ENCODE measurements at places on chromosomes 7 and 10.

GRCh38 chr10:25112016-25112415 lies 62.8 kb upstream of the GPR158 start:
- no peak for ATAC-seq

DNA sequence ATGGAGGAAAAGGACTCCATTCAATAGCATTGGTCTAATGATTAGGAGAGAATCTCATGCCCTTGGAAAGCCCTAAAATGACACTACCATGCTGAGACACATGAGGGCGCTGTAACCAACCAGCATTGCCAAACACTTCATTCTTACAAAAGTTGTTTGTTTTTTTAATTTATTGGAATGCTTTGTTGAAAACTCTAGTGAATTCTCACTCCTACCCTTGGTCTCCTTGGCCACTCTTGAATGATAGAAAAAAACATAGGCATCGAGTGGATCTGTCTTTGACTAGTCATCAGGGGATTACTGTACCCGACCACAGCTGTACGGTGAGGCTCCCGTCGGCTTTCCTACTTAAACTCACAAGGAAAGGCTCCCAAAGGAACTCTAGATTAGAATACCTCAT lies 29.3 kb upstream of the ADD3 start:
- no peak for ATAC-seq

GRCh38 chr10:110378533-110379108 lies 73.9 kb upstream of the SMNDC1 start:
- ATAC-seq, result no peak

- ATAC-seq, result no peak
Measured at GRCh38 chr7:113404245-113404644, 285.9 kb upstream of the SMIM30 start.

DNA sequence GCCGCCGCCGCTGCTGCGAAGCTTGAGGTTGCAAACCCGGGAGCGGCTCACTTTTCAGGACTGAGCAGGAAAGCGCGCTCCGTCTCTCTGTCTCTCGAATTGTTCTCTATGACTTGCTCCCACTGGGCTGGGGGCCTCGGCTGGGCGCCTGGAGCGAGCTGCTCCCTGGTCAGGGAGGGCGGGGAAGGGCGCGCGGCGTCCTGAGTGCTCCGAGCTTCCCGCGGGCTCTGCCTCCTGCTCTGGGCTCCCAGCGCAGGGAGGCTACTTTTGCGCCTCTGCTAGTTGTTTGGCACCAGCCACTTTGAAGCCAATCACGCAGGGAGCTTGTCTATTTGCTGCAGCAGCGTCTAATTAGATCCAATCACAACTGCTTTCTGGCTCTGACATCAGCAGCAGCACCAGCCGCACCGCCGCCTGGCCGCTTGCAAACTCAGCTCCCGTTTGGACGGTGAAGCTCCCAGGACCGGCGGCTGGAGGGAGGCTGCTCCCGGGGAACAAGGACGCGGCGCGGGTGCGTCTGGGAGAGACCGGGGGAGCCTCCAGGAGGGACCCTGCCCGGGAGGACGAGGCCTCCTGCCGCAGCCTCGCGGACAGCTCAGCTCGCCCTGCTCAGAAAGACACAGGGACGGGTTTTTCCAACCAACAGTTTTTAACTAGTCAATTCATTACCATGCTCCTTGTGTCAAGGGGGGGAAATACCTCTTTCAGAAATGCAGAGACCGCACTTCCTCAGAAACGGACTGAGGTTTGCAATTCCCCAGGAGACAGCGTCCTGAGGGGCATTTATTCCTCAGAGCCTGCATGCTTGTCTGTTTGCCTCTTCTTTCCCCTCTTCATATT lies at the start of gene ADARB2:
Gene ADARB2 (minus strand): TSS at position 304 of the 840 bp plus-strand sequence.
- ATAC-seq, result peak; percentile 32

DNA sequence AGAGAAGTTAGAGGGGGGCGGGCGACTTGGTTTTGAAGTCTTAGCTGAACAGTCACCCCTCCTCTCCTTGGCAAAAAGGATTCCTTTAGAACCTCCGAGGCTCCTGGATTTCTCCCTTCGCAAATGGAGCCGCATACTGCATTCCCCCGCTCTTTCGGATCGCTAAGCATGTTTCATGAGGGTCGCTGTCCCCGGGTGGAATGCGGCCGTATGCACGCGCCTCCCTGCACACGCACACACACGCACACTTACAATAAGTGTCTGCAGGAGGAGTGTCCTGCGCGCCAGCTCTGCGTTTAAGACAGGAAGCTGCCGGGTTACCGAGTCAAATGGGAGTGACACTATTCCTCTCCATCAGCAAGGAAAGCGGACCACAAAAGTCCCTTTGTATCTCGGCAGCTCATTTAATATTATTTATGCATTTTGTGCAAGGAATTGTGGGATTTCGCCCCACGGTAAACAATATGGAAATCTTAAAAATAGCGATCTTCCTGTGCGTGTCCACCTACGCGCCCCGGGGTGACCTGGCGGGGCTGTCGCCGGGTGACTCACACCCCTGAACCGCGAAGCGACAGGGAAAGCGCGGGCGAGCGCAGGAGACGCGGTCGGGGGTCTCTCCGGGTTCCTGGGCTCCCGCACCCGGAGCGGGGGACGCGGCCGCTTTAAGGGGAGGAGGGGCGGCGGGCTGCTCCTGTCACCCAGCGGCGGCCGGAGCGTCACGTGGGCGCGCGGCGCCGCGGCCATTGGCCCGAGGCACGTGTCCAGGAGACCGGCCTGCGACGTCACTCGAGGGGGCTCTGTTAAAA lies 988 bp upstream of the EN2 start:
- peak; percentile 12 for ATAC-seq

GRCh38 chr10:71390921-71391690 lies 5.6 kb upstream of the CDH23 start:
- no peak for ATAC-seq

GRCh38 chr10:30103595-30104320 lies 44.4 kb upstream of the JCAD start:
- ATAC-seq, result no peak

DNA sequence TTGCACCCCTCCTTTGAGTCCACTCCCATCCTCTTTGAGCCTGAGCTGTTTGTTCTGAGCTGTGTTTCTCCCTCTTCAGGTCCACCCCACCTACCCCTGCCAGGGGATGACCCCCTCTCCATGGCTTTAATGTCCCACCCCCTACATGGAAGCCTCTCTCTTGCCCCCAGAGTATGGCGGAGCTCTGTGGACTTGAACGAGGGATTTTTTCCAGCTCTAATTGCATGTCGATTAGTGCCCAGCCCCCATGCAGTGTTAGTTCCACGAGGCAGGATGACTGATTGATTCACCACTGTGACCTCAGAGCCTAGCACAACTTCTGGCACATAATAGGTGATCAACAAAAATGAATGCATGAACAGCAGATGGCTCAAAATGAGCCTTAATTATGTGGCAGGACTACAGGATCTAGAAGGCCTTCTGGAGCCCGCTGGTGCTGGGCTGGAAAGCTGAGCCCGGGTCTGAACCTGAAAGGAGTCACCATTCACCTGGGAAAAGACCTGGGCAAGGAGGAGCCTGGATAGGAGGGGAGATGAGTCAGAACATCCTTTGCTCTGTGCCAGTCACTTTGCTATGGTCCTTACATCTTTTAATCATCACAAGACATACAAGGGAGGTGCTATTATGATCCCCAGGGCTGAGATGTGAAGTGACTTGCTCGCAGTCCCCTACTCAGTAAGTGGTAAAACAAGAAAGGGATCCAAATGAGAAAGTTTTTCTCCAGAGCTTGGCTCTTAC lies 17.1 kb upstream of the SLC18A2 start:
- ATAC-seq, result no peak

GRCh38 chr10:13795653-13796555 lies 209.1 kb downstream of the PRPF18 start:
- ATAC-seq, result no peak

DNA sequence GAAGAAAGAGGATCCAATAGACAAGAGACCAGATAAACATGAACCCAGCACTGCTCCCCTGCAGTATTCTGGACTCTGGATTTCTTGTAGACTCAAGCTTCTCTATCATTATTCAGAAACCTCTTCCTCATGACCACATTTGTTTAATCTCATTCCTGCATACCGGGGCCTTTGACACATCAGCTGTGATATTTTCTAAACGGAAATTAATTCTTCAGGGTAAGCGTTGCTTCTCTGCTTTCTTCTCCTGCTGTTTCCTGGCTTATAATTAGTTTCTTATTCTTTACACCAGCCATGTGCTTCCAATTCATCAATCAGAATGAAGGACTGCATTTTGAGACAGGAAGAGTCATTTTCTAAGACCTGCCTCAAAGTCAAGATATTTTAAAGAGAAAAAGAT lies 54.2 kb upstream of the TARP start:
- no peak for ATAC-seq

- no peak for ATAC-seq
Measured at GRCh38 chr7:132108563-132108962, 467.7 kb downstream of the PLXNA4 start.

- ATAC-seq, result no peak
Measured at GRCh38 chr7:29091715-29092114, 54.6 kb downstream of the CPVL start.

GRCh38 chr10:112298581-112298980 lies 15.4 kb downstream of the TECTB start:
- ATAC-seq, result no peak

DNA sequence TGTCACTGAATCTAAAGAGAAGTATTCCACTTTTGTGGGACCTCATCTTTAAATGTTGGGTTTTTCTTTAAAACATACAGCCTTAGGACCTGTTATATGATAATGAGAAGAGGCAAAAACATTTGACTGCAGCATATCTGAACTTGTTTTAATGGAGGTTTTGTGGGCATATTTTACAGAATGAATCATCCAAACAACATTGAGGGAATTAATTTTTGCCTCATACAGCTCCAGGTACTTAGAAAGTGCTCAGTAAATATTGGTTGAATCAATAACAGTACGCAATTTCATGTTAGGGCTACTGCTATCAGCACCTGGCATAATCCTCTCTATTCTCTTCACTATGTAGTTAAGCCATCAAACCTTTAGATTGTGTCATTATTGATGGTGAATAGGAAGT lies 115.9 kb downstream of the MALRD1 start:
- no peak for ATAC-seq

DNA sequence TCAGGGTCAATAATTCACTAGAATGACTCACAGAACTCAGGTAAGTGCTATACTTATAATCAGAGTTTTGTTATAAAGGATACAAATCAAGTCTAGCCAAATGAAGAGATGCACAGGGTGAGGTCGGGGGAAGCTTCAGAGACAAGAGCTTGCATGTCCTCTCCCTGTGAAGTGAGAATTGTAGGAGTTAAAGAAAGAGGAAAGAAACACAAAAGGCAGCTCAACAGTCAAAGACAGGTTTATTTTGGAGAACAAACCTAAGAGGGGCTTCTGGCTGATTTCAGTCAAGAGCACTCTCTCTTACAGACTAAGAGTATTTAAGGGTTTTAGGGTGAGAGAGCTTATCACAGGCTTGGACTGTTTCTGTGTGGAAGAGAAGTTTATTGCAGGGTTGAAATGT lies 600.5 kb upstream of the C7orf33 start:
- ATAC-seq, result no peak

DNA sequence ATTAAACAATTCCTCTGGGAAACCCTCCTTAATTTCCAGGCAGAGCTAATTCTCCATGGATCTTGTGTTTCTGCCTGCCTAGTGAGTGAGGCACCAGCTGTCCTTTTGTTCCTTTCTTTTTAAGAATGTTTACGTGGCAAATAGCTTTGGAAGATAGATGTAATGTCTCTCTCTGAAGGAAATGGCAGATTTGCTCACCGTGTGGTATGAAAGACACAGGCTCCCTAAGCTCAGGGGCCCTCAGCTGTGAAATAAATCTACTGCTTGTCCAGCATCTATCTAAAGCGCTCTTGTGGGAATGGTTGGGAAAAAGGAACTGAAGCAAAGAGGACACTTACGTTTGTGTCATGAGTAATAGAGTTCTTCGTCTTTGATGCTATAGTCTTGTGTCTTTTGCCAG lies 64.6 kb downstream of the FAS start:
- no peak for ATAC-seq

DNA sequence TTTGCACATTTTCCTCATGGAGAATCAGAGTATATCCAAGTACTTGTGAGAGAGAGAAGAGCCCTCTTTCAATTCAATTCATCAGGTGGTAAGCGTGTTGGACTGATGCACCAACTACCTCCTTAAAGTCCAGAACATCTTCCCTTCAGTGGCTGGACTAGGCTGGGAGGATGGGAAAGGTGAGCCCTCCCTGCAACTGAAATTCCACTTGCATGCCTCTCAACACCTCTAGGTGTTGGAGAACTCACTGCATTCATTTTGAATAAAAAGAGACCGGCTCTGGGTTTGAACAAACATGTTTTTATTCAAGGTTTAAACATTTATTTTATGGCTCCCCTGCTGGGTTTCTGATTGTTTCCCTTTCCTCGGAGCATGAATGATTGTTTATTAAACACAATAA lies 573.5 kb downstream of the CCSER2 start:
- ATAC-seq, result no peak

- ATAC-seq, result no peak
Measured at GRCh38 chr7:122438006-122438405, 133.5 kb upstream of the FEZF1 start.

- ATAC-seq, result no peak
Measured at GRCh38 chr7:4143006-4143405, 539.1 kb upstream of the FOXK1 start.

DNA sequence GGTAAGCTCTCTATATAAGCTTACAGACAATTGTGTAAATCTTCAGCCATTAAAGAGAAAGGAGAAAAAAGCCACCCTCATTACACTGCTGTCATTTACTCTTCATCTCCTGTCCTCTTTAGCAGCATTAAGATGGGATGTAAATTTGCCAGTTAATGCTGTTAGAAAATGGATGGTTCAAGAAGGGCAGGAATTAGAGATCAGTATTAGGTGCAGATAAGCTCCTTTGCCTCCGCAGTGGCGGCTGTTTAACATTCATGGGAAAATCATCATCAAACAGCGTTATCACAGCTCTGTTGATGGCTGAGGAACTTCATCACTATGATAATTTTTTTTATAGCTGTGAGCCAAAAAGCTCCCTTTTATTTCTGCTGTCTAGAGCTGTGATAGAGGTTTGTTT lies 61.8 kb upstream of the FAM204A start:
- no peak for ATAC-seq

GRCh38 chr7:106019470-106019820 lies 56.4 kb downstream of the CDHR3 start:
- ATAC-seq, result no peak

GRCh38 chr7:55070854-55071253 lies 52.0 kb downstream of the EGFR start:
- no peak for ATAC-seq

DNA sequence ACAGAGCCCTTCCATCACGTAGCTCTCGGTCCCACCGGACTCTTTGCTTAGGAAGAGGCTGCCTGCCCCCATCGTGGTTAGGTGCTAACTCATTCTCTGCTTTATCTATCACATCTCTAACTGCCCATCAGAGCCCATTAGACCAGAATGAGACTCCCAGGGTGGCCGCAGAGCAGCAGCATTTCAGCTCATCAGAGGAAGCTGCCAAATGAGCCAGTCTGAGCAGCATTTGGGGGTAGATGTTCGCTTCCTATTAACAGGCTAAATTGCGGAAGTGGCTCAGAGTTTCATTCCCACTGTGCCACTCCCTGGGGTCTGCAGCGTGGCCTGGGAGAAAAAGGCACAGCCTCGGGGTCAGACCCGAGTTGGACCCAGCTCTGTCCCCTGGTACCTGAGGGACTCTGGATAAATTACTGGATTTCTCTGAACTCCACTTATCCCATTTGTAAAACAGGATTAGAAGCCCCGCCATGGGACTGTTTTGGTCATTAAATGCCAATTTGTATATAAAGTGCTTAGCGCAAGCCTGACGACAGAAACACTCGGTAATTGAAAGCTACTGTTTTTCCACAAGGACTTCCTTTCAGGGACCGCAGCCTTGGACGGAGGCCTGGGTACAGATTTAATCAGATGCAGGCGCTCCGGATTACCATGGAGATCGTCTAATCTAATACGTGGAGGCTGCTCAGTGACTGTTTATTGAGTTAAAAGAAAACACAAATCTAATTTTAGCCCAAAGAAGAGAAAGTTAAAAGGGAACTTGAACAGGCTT lies 73.8 kb upstream of the PRLHR start:
- ATAC-seq, result no peak

Data from activated CD4-positive, CD25-positive, alpha-beta regulatory T cell treated with anti-CD3 and anti-CD28 coated beads, Interleukin-2, amount 50 U/mL, for 24 hours (primary cell).